ENCODE measurements at places on chromosomes 5 and 9. TPM values are rescaled to one million over a fixed set of nuclear protein-coding genes. Genes with fewer than 3 reads are reported as not detected.
A peak's percentile ranks its signal among the peaks of the same experiment; 100 is the strongest.

DNA sequence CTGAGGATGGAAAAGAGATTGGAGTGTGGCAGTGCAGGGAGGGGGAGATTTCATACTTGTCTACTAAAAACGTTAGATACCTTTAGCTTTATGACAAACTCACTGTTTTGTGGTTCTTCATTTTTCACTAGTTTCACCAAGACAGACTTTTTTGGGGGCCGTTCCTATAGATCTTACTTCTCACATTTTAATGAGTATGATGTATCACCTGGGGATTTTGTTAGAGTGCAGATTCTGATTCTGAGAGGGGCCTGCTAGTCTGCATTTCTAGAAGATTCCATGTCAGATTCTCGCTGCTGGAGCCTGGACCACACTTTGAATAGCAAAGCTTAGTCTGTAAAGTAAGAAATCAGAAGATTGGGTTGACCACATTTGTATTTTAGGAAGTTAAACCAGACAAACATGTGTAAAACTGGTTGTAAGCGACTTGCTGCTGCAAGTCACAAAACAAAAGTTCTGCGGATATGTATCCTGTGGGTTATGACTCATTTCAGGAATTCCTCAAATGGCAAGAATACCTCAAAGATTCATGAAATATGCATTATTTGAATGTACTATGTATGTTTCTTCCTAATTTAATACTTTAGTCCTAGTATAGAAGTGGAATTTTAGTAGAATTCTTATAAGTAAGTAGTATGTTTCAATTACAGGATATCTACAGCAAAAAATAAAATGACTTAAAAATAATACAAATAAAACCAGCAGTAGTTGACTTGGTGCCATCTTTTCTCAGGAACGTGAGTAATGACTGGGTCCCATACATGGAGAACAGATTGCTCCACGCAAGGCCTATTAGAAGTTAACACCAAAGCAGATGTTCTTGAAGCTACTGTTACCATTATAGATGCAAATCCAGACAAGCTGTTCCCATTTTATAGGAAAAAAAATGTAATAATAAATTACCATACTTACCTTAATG, 27.8 kb downstream of the NFIL3 start:
- peak; percentile 42 for DNase-seq
- H3K27me3 ChIP-seq: peaks cover 10% of the 10 kb centered on the region
- peak overlapping the region; percentile 80 for H3K27ac ChIP-seq
- H3K4me1 ChIP-seq: peaks cover 18% of the 10 kb centered on the region

The PARP8 gene
- total RNA-seq: 31.7 TPM

- H3K27me3 ChIP-seq: peaks cover 65% of the 10 kb centered on the region
- H3K27ac ChIP-seq: no peak overlapping the region
- peaks cover 8% of the 10 kb centered on the region for H3K4me1 ChIP-seq
- DNase-seq: peak; percentile 83
- H3K4me3 ChIP-seq: no peak overlapping the region
Observed at GRCh38 chr5:73451224-73452130, 2.9 kb upstream of the FOXD1 start.

GRCh38 chr5:126837906-126838539, 61.1 kb downstream of the LMNB1 start:
- no peaks in the 10 kb centered on the region for H3K27me3 ChIP-seq
- DNase-seq: no peak
- no peak overlapping the region for H3K27ac ChIP-seq
- no peak overlapping the region for H3K4me3 ChIP-seq

GRCh38 chr5:52657247-52657645, 130.5 kb upstream of the ITGA1 start:
- H3K4me1 ChIP-seq: no peaks in the 10 kb centered on the region
- peaks cover 8% of the 10 kb centered on the region for H3K27me3 ChIP-seq
- no peak for DNase-seq
- no peak overlapping the region for H3K27ac ChIP-seq

The LAMC3 gene
- 0.40 TPM for total RNA-seq

DNA sequence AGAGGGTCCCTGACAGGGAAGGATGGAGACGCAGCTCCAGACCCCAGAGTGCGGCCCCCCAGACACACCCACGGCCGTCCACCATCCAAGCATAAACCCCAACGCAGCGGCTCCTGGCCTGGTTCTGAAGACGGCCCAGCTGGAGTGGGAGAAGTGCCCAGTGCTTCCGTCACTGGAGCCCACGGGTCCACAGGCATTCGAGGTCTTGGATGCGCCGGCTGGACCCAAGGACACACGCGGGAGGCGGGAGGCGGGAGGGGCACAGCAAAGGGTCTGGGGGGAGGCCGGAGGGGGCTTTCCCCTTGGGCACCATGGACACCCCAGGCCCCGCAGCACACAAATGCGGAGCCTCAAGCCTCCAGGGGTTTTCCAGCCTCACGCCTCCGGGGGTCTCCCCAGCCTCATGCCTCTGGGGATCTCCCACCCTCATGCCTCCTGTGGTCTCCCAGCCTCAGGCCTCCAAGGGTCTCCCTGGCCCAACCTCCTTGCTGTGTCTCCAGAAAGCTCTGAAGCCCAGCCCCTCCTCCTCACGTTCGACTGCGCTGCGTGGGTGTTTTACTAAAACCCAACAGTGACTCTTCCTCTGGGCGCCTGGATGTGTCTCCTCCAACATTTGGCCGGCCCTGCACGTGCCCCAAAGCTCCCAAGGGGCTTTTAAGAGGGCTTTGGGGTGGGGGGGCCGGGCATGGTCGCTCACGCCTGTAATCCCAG, 15.2 kb downstream of the EXD3 start:
- H3K27me3 ChIP-seq: no peaks in the 10 kb centered on the region

The SH3PXD2B gene
- 1.3 TPM for total RNA-seq

The TCOF1 gene
- total RNA-seq: 113 TPM

- no peaks in the 10 kb centered on the region for H3K36me3 ChIP-seq
- no peak overlapping the region for H3K27ac ChIP-seq
- peak overlapping the region; percentile 58 for H3K4me3 ChIP-seq
- no peak for DNase-seq
Observed at GRCh38 chr5:59767681-59768151, 125.8 kb downstream of the PDE4D start.

The ALDH1A1 gene
- total RNA-seq: not detected

The UBE2QL1 gene
- total RNA-seq: not detected

DNA sequence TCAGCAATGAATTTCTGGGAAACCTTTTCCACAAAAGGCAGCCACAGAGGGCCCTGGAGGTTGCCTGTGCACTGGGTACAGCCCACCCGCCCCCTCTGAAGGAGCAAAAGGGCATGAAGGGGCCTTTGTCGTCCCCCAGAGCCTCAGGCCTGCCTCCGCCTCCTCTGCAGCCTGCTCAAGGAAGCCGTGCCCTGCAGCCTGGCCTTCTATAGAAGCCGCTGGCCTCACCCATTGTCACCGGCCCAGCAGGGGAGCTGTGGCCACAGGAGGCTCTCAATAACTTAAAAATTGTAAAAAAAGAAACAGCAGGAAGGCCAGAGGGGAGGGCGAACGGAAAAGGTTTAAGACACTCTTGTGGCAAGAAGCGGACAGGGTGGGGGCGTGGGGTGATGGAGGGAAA, 213.3 kb downstream of the IRX2 start:
- H3K27ac ChIP-seq: no peak overlapping the region
- peaks cover 12% of the 10 kb centered on the region for H3K27me3 ChIP-seq
- no peak for DNase-seq

The PCDHGB1 gene
- not detected for total RNA-seq

The TPPP gene
- 0.21 TPM for total RNA-seq

GRCh38 chr9:68913054-68913453, 100.9 kb downstream of the PRKACG start:
- no peaks in the 10 kb centered on the region for H3K36me3 ChIP-seq
- H3K4me1 ChIP-seq: peaks cover 3% of the 10 kb centered on the region
- DNase-seq: no peak
- no peak overlapping the region for H3K27ac ChIP-seq

DNA sequence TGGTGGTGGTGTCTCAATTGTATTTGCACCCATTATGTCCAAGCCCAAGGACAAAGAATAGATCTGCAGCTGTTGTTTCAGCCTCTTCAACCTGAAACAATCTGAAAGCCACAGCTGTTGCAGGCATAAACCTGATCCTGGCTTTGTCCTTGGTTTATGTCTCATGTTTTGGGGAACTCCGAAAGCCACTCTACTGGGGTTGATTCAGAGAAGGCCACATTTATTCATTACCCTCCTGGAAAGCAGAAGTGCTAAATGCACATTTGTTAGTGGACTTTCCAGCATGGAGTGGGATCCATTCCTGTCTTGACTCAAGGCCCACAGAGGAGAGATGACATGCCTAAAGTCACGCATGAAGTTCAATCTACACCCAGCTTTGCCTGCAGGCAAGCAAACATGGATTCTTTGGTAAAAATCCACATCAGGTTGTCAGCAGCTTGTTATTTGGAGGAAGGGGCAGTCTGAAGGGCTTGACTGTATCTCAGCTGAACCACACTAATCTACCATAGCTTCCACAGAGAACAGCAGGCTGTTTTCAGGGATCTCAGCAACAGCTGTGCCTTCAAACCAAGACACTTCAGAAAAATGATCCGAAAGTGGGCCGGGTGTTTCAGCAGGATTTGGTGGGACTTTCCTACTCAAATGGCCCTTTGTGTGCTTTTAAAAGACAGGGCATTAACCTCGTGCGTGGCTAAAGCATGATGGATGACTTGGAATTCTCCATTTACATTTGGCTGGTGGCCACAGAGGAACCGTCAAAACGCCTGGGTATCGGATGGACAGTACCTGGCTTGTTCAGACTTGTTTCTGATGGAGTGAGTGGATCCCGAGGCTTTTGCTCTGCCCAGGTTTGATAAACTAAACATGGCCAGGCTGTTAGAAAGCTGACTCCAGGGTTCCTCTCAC, 36.2 kb upstream of the ADAM19 start:
- no peaks in the 10 kb centered on the region for H3K36me3 ChIP-seq
- H3K27ac ChIP-seq: peak overlapping the region; percentile 85
- H3K4me1 ChIP-seq: peaks cover 64% of the 10 kb centered on the region

Data from activated CD4-positive, alpha-beta T cell treated with anti-CD3 and anti-CD28 coated beads for 36 hours (primary cell).